ENCODE measurements at places on chromosomes 12 and 14. TPM values are rescaled to one million over a fixed set of nuclear protein-coding genes. Genes with fewer than 3 reads are reported as not detected.

LUM gene
- polyA plus RNA-seq: 213 TPM

USP44 gene
- polyA plus RNA-seq: 52.9 TPM

CIDEB gene
- 7.0 TPM for polyA plus RNA-seq

KCNC2 gene
- polyA plus RNA-seq: not detected

ENDOU gene
- polyA plus RNA-seq: 0.21 TPM

P2RX2 gene
- polyA plus RNA-seq: 3.0 TPM

NRL gene
- 8.2 TPM for polyA plus RNA-seq

RTL1 gene
- 0.34 TPM for polyA plus RNA-seq

LALBA gene
- 4.7 TPM for polyA plus RNA-seq

CLEC2B gene
- 3.3 TPM for polyA plus RNA-seq

LPAR5 gene
- 3.1 TPM for polyA plus RNA-seq

NUP37 gene
- polyA plus RNA-seq: 38.1 TPM

All from testis (tissue), 5 donors.